H1 (cell line): ENCODE measurements at places on chromosomes 4 and X. TPM values are rescaled to one million over a fixed set of nuclear protein-coding genes. Genes with fewer than 3 reads are reported as not detected.

DNA sequence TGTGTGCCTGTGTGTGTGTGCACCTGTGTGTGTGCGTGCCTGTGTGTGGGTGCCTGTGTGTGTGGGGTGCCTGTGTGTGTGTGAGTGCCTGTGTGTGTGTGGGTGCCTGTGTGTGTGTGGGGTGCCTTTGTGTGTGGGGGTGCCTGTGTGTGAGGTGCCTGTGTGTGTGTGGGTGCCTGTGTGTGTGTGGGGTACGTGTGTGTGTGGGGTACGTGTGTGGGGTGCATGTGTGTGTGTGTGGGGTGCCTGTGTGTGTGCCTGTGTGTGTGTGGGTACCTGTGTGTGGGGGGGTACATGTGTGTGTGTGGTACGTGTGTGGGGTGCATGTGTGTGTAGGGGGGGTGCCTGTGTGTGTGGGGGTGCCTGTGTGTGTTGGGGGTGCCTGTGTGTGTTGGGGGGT lies 73.4 kb upstream of the HGFAC start:
- peaks cover 7% of the 10 kb centered on the region for H3K4me1 ChIP-seq
- H3K4me3 ChIP-seq = no peak overlapping the region
- no peaks in the 10 kb centered on the region for H3K27me3 ChIP-seq
- H3K27ac ChIP-seq = no peak overlapping the region
- DNase-seq = no peak
- no peaks in the 10 kb centered on the region for H3K36me3 ChIP-seq

GRCh38 chr4:162943263-162943662 lies 223.4 kb downstream of the NAF1 start:
- no peaks in the 10 kb centered on the region for H3K27me3 ChIP-seq
- no peak overlapping the region for H3K27ac ChIP-seq
- H3K4me3 ChIP-seq = no peak overlapping the region
- DNase-seq = no peak
- no peaks in the 10 kb centered on the region for H3K36me3 ChIP-seq

- H3K4me1 ChIP-seq = peaks cover 5% of the 10 kb centered on the region
- no peaks in the 10 kb centered on the region for H3K27me3 ChIP-seq
- no peak overlapping the region for H3K4me3 ChIP-seq
- H3K36me3 ChIP-seq = no peaks in the 10 kb centered on the region
Observed at GRCh38 chr4:161404346-161405110, 759.3 kb downstream of the FSTL5 start.

The RNF128 gene
- total RNA-seq = 2.0 TPM in 2 replicates

- no peak for DNase-seq
- H3K27me3 ChIP-seq = no peaks in the 10 kb centered on the region
- no peaks in the 10 kb centered on the region for H3K36me3 ChIP-seq
- no peaks in the 10 kb centered on the region for H3K4me1 ChIP-seq
- no peak overlapping the region for H3K4me3 ChIP-seq
- no peak overlapping the region for H3K27ac ChIP-seq
Observed at GRCh38 chrX:87664381-87664780, 146.8 kb downstream of the KLHL4 start.

The HERC6 gene
- total RNA-seq = 3.8 and 4.4 TPM in 2 replicates

The GUF1 gene
- total RNA-seq = 29.9 and 30.6 TPM in 2 replicates

GRCh38 chr4:98573791-98574190 lies 84.6 kb downstream of the TSPAN5 start:
- DNase-seq = no peak
- no peaks in the 10 kb centered on the region for H3K4me1 ChIP-seq
- no peak overlapping the region for H3K4me3 ChIP-seq
- H3K36me3 ChIP-seq = no peaks in the 10 kb centered on the region

DNA sequence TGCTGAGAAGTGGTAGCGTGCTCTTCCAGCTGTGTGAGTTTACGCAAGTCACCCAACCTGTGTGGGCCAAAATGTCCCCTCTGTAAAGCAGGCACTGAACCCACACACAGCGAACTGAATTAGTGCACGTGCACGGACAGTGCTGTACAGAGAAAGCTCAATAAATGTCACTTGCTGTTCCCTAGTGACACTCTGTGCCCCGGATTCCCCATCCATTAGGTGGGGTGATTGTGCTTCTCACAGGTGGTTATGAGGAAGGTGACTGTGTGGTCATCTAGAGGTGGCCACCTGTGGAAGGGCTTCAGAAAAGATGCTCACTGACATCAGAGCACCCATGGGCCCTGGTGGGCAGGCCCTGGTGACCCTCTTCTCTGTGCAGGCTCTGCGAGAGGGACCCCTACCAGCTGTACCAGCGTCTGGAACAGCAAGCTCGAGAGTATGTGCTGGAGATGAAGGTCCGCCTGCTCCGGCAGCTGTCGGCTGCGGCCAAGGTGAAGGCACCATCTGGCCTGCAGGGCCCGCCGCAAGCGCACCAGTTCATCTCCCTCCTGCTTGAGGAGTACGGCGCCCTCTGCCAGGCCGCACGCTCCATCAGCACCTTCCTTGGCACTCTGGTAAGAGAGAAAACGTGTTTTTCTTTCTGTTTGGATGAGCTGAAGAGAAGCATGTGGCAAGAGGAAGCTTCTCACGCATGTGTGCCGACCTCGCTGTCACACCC lies 94.3 kb downstream of the FAM193A start:
- H3K27me3 ChIP-seq = no peaks in the 10 kb centered on the region
- no peaks in the 10 kb centered on the region for H3K4me1 ChIP-seq
- no peak for DNase-seq
- no peak overlapping the region for H3K27ac ChIP-seq
